ENCODE measurements at places on chromosomes 1 and 21.

DNA sequence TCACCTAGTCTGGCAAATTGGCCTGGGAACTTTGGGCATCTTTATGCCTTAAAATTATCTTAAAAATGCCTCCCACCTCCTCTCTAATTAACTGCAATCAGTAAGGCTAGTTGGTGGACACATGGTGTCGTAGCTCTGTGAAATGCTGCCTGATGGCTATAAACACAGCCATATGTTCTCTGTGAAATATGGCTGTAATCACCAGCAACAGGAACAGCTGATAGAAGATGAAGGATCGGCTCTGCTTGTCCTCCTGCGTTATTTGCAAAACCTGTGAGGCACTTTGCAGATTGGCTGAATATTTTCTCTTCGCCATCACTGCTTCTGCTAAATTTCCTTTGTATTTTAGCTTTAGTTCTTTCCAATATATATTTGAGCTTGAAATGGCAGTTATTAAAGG, 419.6 kb downstream of the RWDD3 start:
- no peaks in the 10 kb centered on the region for H3K4me1 ChIP-seq
- no peak overlapping the region for H3K4me3 ChIP-seq

- H3K27ac ChIP-seq, result no peak overlapping the region
- H3K4me1 ChIP-seq, result peaks cover 4% of the 10 kb centered on the region
- no peak overlapping the region for H3K4me3 ChIP-seq
- H3K36me3 ChIP-seq, result peaks cover 85% of the 10 kb centered on the region
Observed at GRCh38 chr1:55117941-55118340, 78.6 kb downstream of the PCSK9 start.

- no peak for DNase-seq
- no peak overlapping the region for H3K27ac ChIP-seq
- H3K4me1 ChIP-seq, result no peaks in the 10 kb centered on the region
- no peak overlapping the region for H3K4me3 ChIP-seq
- H3K27me3 ChIP-seq, result no peaks in the 10 kb centered on the region
Observed at GRCh38 chr21:19218163-19218562, 814.6 kb upstream of the TMPRSS15 start.

DNA sequence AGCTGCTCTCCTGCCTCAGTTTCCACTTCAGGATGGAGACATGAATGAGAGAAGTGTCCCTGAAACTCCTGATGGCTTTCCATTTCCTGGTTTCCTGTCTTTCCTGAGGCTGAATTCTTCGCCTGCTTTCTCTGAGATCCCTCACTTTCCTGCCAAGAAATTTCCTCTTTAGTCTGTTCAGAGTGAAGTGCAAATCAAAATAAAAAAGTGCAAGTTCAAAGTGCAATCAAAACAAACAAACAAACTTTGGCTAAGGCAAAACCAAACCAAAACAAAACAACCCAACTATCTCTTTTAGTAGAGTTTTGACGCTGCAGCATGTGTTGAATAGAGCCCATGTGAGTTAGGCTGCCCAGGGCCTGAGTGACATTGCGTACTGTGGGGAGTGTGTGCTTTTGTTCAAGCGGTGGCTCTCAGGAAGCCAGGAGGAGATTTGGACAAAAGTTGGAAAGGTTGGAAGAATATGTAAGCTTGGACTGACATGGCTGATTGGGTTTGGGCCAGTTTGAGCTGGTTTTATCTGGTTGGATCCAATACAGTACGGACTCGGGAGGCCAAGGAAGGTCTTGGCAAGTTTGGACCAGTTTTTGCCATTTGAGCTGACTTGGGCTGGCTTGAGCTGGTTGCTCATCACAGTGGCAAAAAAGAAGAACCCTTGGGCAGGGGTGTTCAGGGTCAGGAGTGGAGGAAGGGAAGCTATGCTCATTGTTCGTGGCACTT, 61.1 kb upstream of the TINAGL1 start:
- no peak overlapping the region for H3K27ac ChIP-seq
- H3K27me3 ChIP-seq, result peaks cover 5% of the 10 kb centered on the region
- no peaks in the 10 kb centered on the region for H3K36me3 ChIP-seq
- no peaks in the 10 kb centered on the region for H3K4me1 ChIP-seq
- no peak overlapping the region for H3K4me3 ChIP-seq

DNA sequence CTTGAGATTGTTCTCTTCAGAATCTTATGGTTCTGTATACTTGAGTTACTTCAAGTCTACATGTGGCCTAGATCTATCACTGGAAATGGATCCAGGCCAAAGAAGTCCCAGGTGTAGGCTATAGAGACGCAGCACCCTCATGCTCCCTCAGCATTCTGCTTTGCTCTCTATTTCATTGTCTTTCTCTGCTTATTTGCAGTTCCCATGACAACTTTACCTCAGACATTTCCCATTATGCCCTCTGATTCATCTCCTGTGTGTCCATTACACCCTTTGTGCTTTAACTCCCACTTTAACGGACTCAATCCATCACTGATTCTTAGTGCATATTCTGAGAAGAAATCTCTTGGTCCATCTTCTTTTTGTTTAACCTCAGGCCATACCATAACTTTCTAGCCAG, 236.9 kb upstream of the NRIP1 start:
- H3K27me3 ChIP-seq, result no peaks in the 10 kb centered on the region
- H3K4me1 ChIP-seq, result no peaks in the 10 kb centered on the region
- DNase-seq, result no peak
- no peak overlapping the region for H3K4me3 ChIP-seq

DNA sequence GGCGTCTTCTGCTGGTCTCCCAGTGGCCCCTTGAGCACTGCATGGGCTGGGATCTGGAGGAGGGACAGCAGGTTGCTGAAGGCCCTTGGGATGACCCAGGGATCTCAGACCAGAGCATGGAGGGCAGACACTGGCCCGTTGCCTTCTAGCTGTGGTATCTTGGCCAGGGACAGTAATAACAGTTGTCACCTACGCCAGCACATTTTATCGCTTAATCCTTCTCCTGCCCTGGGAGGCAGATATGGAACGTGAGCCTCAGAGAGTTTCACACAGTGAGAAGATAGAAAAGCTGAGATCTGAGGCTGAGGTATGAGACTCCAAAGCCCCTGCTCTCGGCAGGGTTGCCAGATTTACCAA, 40.1 kb upstream of the RD3 start:
- peaks cover 4% of the 10 kb centered on the region for H3K27me3 ChIP-seq
- DNase-seq, result no peak
- H3K27ac ChIP-seq, result no peak overlapping the region
- H3K36me3 ChIP-seq, result no peaks in the 10 kb centered on the region
- H3K4me3 ChIP-seq, result no peak overlapping the region

GRCh38 chr1:26717017-26717491, 21.2 kb downstream of the ARID1A start:
- H3K36me3 ChIP-seq, result peaks cover 73% of the 10 kb centered on the region
- DNase-seq, result no peak
- no peak overlapping the region for H3K4me3 ChIP-seq
- H3K27ac ChIP-seq, result no peak overlapping the region
- H3K4me1 ChIP-seq, result peaks cover 84% of the 10 kb centered on the region

GRCh38 chr21:45329261-45330074, 41.8 kb upstream of the POFUT2 start:
- no peaks in the 10 kb centered on the region for H3K4me1 ChIP-seq
- H3K36me3 ChIP-seq, result no peaks in the 10 kb centered on the region
- H3K27ac ChIP-seq, result no peak overlapping the region
- no peaks in the 10 kb centered on the region for H3K27me3 ChIP-seq
- H3K4me3 ChIP-seq, result no peak overlapping the region

- H3K36me3 ChIP-seq, result no peaks in the 10 kb centered on the region
- no peak for DNase-seq
- no peak overlapping the region for H3K4me3 ChIP-seq
- no peak overlapping the region for H3K27ac ChIP-seq
- no peaks in the 10 kb centered on the region for H3K27me3 ChIP-seq
- H3K4me1 ChIP-seq, result no peaks in the 10 kb centered on the region
Observed at GRCh38 chr1:20609541-20609940, 20.6 kb downstream of the CDA start.

DNA sequence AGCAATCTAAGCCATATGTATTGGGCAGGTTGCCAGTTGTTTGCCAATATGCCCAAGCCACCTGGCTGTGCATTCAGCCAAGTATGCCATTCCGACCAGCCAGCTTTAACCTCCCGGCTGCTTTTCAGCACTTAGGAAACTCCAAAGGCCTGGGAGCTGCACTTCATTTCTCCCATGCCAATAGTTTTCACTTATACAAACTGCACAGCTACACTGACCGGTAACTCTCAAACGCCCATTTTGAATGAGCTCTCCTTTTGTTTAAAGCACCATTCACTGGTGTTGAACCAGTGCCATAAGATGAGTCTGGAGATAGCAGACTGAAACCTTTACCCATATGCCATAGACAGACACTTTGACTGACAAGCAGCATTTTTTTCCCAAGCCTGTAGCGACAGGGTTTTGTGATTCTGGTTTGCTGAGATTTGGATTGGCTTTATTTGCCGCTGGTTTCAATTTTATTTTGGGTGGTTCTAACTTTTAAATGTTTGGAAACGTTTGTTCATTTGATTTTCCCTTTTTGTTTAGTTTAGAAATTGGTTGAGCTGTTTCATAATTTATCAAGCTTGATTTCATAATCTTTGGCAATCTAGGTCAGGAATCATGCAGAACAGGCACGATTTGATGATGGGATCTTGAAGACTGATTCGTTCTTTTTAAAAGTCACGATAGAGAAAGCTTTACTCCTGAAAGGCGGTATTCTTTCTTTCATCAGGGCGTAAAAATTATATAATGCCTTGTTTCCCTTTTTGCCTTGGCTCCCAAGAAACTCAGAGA, 144.6 kb downstream of the NFIA start:
- H3K4me3 ChIP-seq, result no peak overlapping the region
- H3K36me3 ChIP-seq, result no peaks in the 10 kb centered on the region
- H3K4me1 ChIP-seq, result no peaks in the 10 kb centered on the region
- DNase-seq, result no peak
- no peak overlapping the region for H3K27ac ChIP-seq

DNA sequence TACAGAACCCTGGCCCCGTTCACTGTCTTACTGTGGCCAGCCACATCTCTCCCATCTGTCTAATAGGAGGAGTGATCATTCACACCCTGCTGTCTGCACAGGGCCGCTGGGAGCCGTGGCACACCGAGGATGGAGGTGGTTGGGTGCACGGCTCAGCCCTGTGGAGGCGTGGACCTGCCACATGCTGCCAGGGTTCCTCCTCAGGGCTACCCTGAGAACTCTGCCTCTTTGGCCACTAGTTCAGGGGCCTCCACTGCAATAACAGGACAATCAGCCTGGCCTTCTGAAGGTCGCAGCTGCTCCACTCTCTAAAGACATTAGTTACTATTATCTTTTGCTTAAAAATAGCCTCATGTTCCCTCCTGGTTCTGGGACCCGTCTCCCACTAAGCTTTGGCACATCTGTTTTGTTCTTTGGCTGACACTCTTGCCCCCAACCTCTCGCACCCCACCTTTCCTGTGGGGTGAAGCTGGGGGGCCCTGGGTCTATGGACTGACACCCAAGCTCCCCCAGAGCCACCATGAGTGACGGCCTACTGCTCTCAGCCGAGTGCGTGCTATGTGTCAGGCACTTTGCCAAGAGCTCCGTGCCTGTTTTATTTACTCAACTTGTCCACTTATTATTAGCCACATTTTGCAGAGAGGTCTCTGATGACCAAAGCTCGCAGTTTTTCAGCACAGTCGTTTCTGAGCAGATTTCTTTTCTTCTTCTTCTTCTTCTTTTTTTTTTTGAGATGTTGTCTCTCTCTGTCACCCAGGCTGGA, 66.3 kb downstream of the ARHGEF10L start:
- no peaks in the 10 kb centered on the region for H3K4me1 ChIP-seq
- H3K36me3 ChIP-seq, result no peaks in the 10 kb centered on the region
- no peak overlapping the region for H3K27ac ChIP-seq

- DNase-seq, result peak; percentile 15
- no peaks in the 10 kb centered on the region for H3K4me1 ChIP-seq
- no peaks in the 10 kb centered on the region for H3K36me3 ChIP-seq
- H3K27me3 ChIP-seq, result no peaks in the 10 kb centered on the region
- H3K27ac ChIP-seq, result no peak overlapping the region
Observed at GRCh38 chr21:14070049-14070893, 140.5 kb downstream of the LIPI start.

- H3K27ac ChIP-seq, result peak overlapping the region; percentile 63
- H3K36me3 ChIP-seq, result peaks cover 72% of the 10 kb centered on the region
- no peak overlapping the region for H3K4me3 ChIP-seq
- H3K27me3 ChIP-seq, result no peaks in the 10 kb centered on the region
- no peak for DNase-seq
Observed at GRCh38 chr1:225422031-225422605, 5.7 kb downstream of the LBR start.

DNA sequence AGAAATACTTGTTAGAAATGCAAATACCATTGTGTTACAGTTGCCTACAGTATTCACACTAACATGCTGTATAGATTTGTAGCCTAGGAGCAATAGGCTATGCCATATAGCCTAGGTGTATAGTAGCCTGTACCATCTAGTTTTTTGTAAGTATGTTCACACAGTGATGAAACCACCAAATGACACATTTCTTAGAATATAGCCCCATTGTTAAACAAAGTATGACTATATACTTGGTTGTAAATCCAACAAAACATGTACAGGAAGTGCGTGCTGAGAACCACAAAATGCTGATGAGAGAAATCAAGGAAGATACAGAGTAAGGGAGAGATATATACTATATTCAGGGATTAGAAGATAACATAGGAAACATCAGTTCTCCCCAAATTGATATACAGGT, 92.2 kb downstream of the POU2F1 start:
- H3K4me1 ChIP-seq, result peaks cover 11% of the 10 kb centered on the region
- no peak for DNase-seq
- no peak overlapping the region for H3K4me3 ChIP-seq
- peaks cover 16% of the 10 kb centered on the region for H3K36me3 ChIP-seq
- H3K27me3 ChIP-seq, result no peaks in the 10 kb centered on the region
- H3K27ac ChIP-seq, result no peak overlapping the region

DNA sequence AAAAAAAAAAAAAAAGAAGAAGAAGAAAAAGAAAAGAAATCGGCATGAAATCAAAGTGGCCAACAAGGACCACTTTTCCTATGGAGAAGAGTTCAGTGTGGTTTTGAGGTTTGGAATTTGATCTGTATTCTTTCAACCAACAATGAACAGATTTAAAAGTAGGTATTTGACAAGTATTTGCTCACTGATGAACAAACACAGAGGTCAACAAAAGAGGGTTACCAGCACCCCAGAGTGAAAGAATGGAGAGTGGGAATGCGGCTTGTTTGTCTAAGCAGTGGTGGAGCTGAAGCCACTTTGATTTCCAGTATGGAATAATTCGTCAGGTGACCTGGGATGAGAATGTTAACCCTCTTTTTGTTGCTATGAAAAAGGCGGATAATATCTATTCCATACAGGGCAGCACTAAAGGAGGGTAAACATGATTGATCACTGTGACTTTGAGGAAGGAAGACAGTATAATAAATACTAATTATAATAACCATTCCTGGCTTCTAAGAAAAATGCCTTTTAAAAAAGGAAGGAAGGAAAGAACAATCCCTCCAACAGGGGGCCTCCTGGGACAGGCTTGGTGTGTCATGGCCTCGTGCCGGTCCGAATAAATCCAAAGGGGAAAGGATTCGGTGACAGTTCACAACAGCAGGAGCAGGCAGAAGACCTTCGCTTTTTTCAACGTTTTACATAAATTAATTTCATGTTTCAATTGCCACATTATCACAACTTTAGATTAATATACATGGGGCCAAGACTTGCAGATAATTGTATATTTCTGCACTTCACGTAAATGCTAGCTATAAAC, 37.2 kb upstream of the SIM2 start:
- H3K36me3 ChIP-seq, result no peaks in the 10 kb centered on the region
- no peak overlapping the region for H3K4me3 ChIP-seq
- no peak overlapping the region for H3K27ac ChIP-seq
- no peaks in the 10 kb centered on the region for H3K4me1 ChIP-seq

Measured in activated CD8-positive, alpha-beta T cell treated with anti-CD3 and anti-CD28 coated beads, Interleukin-2, amount 10 ng/mL, durations not matched to agents 7 days and 5 days (primary cell).